Stimulated activated CD4-positive, alpha-beta T cell treated with anti-CD3 and anti-CD28 coated beads, Interleukin-12 subunit alpha, Interleukin-12 subunit beta, amount 100 ng/mL, for 24 hours (primary cell): ENCODE measurements at places on chromosomes 16 and 17.

- DNase-seq = no peak
These were observed 59.8 kb downstream of the CYTH1 start for GRCh38 chr17:78722246-78722761.

- DNase-seq = no peak
These were observed 47.4 kb upstream of the ATF7IP2 start for GRCh38 chr16:10338426-10338825.

DNA sequence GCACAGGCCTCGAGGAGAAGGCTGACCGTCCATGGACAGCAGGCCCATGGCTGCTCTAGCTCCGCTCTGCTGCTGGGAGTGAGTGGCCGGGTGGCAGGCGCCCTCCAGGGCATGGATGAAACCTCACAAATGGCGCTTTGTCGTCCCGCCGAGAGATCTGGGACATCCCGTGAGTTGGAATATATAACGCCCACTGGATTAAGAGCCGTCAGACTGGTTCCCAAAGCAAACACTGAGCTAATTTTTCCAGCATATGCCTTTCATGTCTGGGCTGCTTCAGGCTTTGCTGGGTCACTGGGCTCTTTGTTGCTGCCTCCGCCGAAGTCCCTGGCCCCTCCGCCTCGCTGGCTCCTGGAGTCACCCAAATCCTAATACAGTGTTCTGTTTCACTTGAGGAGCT is 266.3 kb downstream of the FOXL1 start:
- no peak for DNase-seq

GRCh38 chr16:54346041-54346440 is 59.5 kb upstream of the IRX3 start:
- no peak for DNase-seq

DNA sequence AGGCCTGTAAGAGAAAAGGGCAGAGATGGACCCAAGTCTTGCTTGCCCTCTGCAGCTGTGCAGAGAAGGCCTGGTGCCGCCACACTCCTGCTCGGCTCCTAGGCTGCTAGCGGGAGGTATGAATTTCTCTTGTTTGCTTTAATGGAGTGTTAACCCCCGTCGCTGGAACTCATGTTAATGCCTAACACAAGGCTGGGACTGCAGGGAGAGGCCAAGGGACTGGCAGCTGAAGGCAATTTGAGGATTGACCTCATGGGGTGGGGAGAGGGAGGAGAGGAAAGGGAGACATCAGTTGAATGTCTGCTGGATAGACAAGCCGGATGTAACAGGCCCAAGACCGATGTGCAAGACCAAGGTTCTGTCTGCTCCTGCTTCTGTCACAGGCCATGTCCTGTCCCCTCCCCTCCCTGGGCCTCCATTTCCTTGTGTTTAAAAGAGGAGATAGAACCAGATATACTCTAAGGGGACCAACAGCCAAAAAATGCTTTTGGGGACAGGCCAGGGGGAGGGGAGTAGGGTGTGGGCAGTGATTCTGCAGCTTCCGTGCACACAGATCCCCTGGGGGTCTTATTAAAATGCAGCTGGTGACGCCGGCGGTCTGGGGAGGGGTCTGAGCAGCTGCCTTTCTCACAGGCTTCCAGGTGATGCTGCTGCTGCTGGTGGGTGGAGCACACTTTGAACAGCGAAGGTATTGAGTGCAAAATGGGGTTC is 46.7 kb upstream of the TBX2 start:
- no peak for DNase-seq

DNA sequence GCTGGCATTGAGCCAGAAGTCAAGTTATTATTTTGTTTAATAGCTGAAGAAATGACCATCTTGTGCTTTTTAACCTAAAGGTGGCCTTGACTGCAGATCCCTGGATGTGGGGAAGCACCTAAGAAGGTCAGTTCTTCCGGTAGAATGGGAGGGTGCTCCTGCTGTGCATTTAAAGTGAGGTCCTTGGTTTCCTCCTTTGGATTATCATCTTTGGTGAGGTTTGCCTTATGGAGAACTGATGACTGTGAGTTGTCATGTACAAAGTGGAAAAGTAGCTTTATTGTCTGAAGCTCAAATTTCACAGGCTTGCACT is 66.5 kb downstream of the PCTP start:
- no peak for DNase-seq
